ENCODE measurements at places on chromosomes 3 and 15.

DNA sequence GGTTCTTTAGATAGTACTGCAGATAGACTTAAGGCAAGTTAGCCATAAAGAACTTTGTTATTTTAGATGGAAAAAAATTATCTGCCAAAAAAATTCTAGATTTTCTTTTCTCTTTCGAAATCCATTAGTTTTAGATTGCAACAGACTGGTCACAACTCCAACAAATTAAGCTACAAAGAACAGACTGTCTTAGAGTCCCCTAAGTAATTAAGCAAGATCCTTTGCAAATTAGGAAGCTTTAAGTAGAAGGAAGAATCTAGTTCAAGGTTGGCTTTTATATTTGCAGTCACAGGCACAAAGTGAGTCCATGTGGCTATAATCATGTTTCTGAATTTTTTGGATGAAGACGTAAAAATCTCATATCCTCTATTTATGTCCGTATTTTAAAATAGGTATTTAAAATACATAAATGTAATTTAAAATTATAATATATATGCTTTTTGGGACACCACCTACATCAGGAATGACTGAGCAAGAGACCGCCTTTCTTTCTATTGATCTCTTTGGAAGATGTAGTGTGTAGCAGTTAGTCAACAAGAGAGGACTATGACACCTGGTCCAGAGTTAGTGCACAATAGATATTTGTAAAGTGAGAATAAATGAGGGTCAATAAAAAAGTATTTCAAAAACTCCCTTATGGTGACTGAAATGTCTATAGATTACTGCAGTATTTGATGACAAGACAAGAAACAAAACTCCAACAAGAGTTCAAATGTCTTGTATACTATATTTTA is 34.4 kb downstream of the TMEM45A start:
- DNase-seq = no peak

DNA sequence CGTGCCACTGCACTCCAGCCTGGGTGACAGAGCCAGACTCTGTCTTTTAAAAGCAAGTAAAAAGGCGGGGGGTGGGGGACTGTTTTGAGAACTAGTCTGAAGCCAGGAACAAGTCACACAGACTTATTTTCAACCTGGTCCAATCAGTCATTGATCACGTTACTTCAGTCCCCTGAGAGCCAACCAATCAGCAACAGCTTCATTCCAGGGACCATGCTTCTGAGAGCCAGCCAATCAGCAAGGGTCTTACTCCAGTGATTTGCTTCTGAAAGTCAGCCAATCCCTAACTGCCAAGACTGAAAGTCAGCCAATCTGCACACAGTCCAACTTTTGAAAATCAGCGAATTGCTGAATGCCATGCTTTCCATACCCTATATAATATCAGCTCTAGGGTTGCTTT is 48.6 kb upstream of the C15orf39 start:
- no peak for DNase-seq

DNA sequence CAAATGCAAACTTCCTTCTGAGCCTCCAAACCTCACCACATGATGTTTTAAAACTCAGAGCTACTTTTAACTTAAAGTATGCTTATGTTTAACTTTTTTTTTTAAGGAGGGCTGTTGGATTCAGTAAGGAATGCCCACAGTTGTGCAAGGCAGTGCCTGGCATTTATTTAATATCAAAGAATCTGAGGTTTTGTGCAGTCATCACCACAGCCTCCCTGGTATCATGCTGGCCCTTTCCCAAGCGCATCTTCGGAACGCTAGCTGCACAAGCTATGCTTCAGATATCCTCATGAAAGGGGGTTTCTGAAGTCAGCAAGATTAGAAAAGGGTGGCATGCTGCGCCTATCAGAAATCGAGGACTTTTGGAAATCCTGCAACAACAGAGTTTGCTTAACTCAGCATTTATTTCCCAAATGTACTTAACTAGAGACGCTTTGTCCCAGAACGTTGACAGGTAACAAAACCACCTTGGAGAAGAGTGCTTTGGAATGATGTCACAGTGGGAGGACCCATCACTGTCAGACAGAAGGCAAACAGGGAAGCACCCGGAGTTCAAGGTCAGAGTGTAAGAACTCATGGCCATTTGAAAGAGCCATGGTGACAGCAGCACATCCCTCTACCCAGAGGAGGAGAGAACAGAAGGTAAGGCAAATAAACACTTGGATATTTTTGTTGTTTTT is 120.2 kb upstream of the IGF1R start:
- no peak for DNase-seq

DNA sequence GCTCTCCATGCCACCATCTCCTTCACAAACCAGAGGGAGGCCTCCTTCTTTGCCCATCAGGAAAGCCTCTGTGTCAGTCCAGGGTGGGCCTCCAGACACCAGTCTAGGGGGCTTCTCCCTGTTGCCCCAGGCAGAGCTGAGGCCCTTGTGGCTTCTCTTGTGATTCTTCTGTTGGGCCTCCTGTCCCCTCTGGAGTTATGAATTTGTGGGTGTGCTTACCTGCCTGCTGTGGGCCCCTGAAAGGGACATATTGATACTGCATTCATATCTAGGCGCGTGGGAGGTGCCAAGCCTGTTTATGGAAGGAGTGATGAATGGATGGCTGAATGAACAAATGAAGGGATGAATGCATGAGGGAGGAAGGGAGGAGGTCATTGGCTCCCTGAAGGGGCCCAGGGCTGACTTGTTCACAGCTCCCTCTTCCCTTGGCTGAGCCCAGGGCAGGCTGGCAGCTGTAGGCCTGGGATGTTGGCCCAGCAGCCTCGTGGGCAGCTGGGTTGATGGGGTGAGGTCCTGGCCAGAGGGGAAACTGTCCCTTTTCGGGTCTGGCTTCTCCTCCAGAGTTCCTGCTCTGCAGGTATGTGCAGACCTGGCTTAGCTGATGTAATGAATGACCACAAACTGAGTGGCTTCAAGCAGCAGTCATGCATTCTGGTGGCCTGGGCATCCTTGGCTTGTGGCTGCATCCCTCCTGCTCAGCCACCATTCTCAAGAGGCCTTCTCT is 195.4 kb downstream of the GOLGA6L6 start:
- DNase-seq = no peak

DNA sequence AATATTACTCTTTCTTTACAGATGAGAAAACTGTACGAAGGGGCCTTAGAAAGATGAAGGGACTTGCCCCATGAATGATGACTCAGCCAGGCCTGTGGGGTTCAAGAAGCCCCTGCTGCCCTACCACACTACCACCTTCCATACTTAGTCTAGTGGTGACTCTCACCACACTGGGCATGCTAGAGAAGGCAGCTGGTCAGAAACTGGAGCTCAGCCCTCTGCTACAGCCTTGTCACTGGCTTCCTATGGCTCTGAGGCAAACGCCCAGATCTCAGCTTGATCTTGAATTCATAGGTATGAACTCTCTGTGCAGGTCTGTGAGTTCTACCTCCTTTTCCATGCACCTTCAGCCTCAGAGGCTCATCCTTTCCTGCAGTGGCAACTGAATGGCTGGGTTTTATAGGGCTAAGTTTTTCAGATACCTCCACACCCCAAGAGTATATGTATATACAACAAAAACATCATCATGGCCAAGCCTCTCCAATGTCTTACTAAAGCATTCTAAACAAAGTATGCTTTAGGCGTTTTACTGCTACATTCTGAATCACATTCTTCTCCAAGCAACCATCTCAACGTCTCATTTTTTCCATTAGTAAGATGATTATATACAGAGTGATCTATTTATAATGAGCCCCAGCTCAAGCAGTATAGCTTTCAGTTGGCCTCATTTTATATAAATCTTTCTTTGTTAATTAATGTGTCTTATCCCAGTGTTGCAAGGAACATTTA is 234.1 kb downstream of the GREM1 start:
- no peak for DNase-seq

- DNase-seq = no peak
These were observed 43.6 kb upstream of the DCBLD2 start for GRCh38 chr3:98945101-98945524.

GRCh38 chr3:134838599-134838998 is 43.5 kb downstream of the EPHB1 start:
- DNase-seq = no peak

- no peak for DNase-seq
These were observed 17.9 kb upstream of the TMCC1 start for GRCh38 chr3:129911261-129911861.

GRCh38 chr3:4981294-4981664 is 2.0 kb downstream of the BHLHE40 start:
- no peak for DNase-seq

GRCh38 chr3:72171946-72172345 is 387.0 kb upstream of the PROK2 start:
- no peak for DNase-seq

- no peak for DNase-seq
These were observed 853.5 kb downstream of the TUSC7 start for GRCh38 chr3:117563063-117563462.

DNA sequence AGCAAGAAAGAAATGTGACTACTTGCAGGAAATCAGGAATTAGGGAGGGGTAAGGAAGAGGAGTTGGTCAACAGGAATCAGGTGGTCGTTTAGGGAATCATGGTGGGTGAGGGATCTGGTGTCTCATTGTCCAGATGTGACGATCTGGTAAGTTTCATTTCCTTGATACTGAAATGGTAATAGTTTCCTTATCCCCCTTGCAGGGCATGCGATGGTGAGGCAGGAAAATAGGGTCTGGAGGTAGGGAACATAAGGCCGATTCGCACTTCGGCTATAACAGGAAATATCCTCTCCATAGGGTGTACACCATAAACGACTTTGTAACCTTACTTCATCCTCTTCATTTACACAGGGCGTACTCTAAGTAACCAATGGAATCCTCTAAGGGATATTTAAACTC is 574 bp upstream of the LRRC34 start:
- DNase-seq = no peak

DNA sequence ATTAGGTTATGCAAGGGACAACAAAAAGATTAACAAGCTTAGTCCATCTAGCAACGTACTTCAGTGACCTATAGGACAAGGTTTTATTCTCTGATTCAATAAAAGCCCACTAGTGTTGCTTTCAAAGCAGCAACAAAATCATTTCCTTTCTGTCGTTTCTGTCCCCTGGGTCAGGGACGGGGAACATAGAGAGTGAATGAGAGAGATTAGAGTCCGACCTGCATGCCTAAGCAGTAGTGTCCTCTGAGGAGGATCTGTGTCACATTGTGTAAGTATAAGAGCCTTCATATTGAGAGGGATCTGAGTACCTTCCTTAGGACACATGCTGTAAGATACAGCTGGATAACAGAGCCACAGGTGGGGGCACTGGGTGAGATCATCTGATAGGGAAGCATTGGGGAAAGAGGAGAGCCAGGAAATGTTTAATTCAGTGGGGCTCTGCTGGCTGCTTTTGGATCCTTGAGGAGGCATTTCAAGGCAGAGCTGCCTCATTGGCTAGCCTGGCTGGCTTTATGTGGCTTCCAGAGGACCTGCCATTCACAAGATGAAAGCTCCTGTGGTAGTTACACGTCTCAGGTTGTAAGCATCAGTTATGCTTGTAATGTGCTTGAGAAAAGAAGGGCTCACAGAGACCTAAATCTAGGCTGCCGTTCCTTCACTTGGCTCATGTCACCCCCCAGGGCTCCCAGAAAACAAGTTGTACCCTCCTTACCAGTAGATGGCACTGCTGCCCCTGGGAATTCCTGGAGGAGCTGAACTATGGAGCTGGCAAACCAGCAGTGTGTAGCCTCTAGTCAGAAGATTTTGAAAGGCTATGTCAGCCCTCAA is 2.7 kb downstream of the TMEM108 start:
- DNase-seq = peak; percentile 17

- no peak for DNase-seq
These were observed 7.4 kb downstream of the KLF15 start for GRCh38 chr3:126349611-126350501.

DNA sequence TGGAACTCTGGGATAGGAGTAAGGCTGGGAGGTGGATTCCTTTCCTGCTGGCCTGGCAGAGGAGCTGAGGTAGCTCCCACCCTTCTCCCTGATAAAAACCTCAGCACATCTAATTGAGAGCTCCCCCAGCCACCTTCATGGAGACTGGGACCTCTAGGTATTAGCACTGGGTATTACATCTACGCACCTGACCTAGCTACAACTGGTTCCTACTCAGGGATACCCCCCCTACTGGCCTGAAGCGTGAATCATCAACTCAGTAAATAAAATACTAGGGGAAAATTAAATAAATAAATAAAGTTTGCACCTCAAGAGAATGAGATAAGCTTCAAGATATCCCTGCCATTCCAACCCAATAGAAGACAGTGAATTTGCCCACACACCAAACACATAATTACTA is 140.4 kb downstream of the NEK10 start:
- DNase-seq = no peak

- no peak for DNase-seq
These were observed 32.1 kb downstream of the GRK7 start for GRCh38 chr3:141795276-141795675.

DNA sequence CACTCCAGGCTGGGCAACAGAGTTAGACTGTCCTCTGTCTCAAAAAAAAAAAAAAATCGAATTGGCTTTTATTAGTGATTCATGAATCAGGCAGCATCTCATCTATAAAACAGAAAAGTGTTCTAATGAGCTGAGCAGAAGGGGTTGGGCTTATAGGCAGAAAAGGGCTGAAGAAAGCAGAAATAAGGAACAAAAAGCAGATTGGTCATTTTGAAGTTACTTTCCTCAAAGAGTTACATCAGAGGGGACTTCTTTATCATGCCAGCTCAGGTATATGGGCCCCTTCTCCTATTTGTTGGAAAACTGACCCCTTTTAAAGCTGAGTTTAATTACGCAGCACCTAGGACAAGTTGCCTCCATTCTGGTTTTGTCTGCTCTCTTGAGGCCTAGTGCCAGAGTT is 722 bp upstream of the POGLUT1 start:
- DNase-seq = no peak

- no peak for DNase-seq
These were observed 58.2 kb downstream of the CYFIP1 start for GRCh38 chr15:22922003-22922402.

DNA sequence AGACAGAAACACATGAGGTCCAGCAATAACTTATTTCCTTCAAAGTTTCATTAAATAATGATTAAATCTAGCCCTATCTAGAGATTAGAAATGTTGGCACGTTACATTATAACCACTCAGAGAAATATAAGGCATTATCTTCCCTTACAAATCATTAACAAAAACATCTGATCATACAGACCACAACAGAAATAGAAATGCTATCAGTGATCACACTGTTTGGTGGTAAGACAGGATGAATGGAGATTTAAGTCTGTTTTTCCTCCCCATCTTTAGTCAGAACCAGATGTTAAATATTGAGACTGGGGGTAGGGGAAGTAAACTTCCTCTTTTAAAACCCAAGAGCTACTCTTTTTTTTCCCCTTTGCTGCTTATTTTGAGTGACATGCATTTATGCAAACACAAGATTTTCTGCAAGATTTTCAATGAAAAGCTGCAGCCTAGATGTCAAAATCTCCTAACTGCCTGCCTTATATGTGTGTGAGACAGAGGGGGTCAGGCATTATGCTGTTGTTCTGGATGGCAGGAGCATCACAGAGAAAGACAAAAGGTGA is 70.4 kb downstream of the CBLB start:
- no peak for DNase-seq
